Smooth muscle cell of the umbilical artery (primary cell): ENCODE measurements at places on chromosomes 4 and X. TPM values are rescaled to one million over a fixed set of nuclear protein-coding genes. Genes with fewer than 3 reads are reported as not detected.

The CTAG2 gene
- total RNA-seq, result 0.65 and 3.3 TPM in 2 replicates

The GABRE gene
- total RNA-seq, result 28.9 and 41.3 TPM in 2 replicates

The SCFD2 gene
- 31.5 and 51.7 TPM in 2 replicates for total RNA-seq

The FUNDC2 gene
- 38.8 and 47.2 TPM in 2 replicates for total RNA-seq

The ARHGAP36 gene
- not detected in 2 replicates for total RNA-seq

The F8A1 gene
- 1.8 and 4.6 TPM in 2 replicates for total RNA-seq

The FAM199X gene
- total RNA-seq, result 25.5 and 27.5 TPM in 2 replicates

The NXF3 gene
- total RNA-seq, result not detected in 2 replicates

The GPM6B gene
- total RNA-seq, result not detected in 2 replicates

The VEGFD gene
- total RNA-seq, result 0.09 and 0.30 TPM in 2 replicates

The SULT1B1 gene
- total RNA-seq, result 0.59 and 6.0 TPM in 2 replicates

The THAP6 gene
- total RNA-seq, result 17.5 and 18.7 TPM in 2 replicates

The GPR173 gene
- total RNA-seq, result 2.4 and 8.4 TPM in 2 replicates

The NR0B1 gene
- total RNA-seq, result not detected in 2 replicates

The NAT8L gene
- total RNA-seq, result 0.14 and 0.30 TPM in 2 replicates

The UGT2B10 gene
- not detected in 2 replicates for total RNA-seq

The EXOC1L gene
- total RNA-seq, result not detected in 2 replicates

The STARD8 gene
- total RNA-seq, result 0.59 and 4.0 TPM in 2 replicates

The AMER1 gene
- 1.5 and 3.1 TPM in 2 replicates for total RNA-seq

The TCEAL3 gene
- 15.8 and 16.3 TPM in 2 replicates for total RNA-seq

The TLR1 gene
- total RNA-seq, result 0.59 and 0.60 TPM in 2 replicates

The INPP4B gene
- total RNA-seq, result 4.5 and 9.7 TPM in 2 replicates

The SASH3 gene
- not detected in 2 replicates for total RNA-seq
